ENCODE measurements at places on chromosomes 7 and 10.
A peak's percentile ranks its signal among the peaks of the same experiment; 100 is the strongest.

DNA sequence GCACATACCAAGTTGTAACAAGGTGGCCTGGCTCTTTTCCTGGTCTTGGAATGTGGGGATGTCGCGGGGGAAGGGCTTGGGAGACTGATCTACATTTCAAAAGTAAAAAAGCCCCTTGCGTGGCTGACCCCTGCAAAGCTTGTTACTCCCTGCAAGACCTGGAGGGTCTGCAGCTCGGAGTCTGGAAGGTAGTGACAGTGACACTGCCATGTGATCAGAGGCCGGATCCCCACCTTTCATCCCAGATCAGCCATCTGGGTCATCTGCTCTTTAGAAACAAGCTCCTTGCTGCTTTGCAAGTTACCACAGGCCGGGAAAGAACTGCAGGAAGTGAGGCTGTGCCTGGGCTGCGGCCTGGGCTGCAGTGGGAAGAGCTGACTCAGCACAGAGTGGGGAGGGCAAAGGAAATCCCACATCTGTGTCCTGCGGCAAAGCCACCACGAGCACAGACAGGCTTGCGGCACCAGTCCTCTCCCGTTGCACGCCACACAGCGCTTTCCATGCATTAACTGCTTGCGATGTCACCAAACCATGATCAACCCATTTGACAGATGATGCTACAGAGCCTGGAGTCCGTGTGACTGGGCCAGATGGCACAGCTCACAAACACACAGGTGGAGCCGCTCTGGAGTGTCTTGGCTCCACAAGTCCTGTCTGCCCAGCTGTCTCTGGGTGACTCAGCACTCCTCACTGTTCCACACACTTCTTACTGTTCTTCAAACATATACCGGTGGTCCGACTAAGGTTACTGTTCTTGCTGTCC is 97.7 kb downstream of the SH3PXD2A start:
- H3K27ac ChIP-seq: peak overlapping the region; percentile 76
- H3K36me3 ChIP-seq: no peaks in the 10 kb centered on the region
- H3K27me3 ChIP-seq: no peaks in the 10 kb centered on the region
- peak; percentile 35 for DNase-seq

DNA sequence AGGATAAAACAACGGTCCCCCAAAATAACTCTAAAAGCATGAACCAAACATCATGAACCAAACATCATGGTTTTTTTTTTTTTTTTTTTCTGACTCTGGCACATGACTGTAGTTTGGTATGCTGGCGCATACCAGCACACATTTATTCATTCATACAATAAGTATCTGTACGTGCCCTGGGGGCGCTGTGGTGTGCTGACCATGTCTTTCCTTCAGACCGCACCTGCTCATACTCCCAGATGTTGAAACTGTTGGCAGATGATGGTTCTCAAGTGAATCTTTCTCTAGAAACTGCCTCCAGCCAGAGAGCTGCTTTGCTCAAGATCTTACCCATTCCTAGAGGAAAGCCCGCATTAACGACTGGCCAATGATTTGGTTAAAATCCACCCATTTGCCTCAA is 114.7 kb upstream of the ANKRD30A start:
- no peaks in the 10 kb centered on the region for H3K27me3 ChIP-seq
- H3K4me1 ChIP-seq: no peaks in the 10 kb centered on the region
- no peak overlapping the region for H3K4me3 ChIP-seq
- H3K27ac ChIP-seq: no peak overlapping the region

DNA sequence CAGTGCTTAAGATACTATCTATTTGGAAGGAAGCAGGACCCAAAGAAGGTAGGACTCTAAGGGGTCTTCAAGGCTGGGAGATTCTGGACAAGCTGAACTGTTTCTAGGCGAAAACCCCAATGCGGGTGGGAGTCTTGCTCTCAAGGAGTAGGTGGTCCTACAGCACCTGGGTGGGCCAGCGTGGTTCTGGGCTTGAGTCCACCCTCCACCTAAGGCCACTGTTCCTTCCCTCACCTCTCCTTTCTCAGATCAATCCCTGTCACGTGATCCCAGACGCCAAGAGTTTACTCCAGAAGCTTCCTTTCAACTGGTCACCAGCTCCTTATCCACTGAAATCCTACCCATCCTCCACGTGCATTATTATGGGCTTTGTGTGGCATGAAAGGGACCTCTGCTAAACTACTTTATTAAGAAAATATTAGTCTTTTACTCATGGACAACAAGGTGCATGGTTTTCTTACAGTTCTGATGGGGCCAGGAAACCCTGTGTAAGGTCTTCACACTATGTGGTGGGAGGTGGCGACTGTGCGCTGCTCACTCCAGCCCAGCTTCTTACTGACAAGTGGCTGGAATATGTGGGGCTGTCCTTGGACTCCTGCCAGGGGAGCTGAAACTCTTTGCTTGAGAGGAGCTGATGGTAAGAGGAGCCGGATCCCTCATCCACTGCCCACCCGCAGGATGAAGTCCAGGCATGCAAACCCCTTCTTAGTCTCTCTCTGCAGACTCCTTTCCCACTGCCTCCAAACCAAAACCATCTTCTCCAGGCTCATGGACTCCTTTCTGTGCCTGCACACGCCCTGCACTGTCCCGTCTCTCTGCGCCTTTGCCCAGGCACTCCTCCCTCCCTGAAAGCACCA is 1.6 kb downstream of the ZNF746 start:
- H3K27me3 ChIP-seq: no peaks in the 10 kb centered on the region
- DNase-seq: no peak
- H3K4me3 ChIP-seq: no peak overlapping the region
- no peak overlapping the region for H3K27ac ChIP-seq
- H3K4me1 ChIP-seq: peaks cover 3% of the 10 kb centered on the region

DNA sequence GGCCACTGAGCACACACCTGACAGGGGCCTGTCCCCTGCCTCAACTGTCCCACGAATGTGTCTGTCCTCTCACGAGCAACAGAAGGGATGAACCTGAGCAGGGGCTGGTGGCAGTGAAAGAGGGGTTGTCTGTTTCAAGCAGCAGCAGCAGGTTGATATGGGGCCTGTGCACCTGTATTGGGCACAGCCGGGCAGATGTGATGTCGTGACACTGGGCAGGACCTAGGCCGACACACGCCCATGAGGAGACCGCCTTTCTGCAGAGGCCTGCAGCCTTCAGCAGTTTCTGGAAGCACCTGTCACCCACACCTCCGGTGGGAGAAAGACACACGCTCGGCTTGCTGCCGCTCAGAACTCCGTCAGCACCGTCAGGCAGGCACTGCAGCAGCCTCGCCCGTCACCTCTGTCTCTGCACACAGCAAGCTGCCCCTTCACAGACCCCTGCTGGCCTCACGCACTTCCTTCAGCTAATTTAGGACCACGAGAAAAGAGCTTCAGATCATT is 48.5 kb downstream of the AMZ1 start:
- no peak overlapping the region for H3K27ac ChIP-seq
- H3K27me3 ChIP-seq: no peaks in the 10 kb centered on the region
- H3K36me3 ChIP-seq: peaks cover 28% of the 10 kb centered on the region
- H3K4me1 ChIP-seq: peaks cover 31% of the 10 kb centered on the region

GRCh38 chr10:124640538-124641231 is 103.5 kb downstream of the FAM53B start:
- DNase-seq: peak; percentile 29
- H3K4me1 ChIP-seq: peaks cover 16% of the 10 kb centered on the region
- peak overlapping the region; percentile 10 for H3K27ac ChIP-seq
- H3K4me3 ChIP-seq: no peak overlapping the region
- H3K27me3 ChIP-seq: no peaks in the 10 kb centered on the region
- H3K36me3 ChIP-seq: no peaks in the 10 kb centered on the region

DNA sequence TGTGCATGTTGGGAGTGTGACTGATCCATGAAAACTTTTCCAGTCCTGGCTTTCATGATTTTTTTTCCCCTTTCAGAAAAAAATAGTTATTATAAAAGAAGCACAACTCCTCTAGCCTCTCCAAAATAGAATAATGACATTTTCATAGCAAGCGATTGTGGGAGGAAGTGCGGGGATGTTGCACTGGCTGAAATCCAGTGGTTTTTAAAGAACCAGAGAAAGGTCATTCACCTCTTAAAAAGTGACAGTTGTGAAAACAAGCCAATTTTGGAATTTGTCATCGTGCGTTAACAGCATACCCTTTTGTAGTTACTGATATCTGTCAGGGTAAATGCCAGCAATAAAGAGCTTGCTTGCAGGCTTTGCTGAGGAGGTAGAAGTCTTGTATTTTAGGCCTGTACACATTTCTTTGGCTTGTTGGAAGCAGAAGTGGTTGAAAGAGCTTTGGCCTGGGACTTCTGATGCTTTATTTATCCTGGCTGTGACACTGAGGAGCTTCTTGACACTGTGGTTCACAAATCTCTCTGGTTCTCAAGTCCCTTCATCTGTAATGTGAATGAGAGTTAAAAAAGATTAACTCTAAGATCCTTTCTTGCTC is 545.9 kb downstream of the REEP3 start:
- no peak overlapping the region for H3K4me3 ChIP-seq
- DNase-seq: no peak
- H3K4me1 ChIP-seq: no peaks in the 10 kb centered on the region
- no peaks in the 10 kb centered on the region for H3K36me3 ChIP-seq
- no peak overlapping the region for H3K27ac ChIP-seq
- H3K27me3 ChIP-seq: no peaks in the 10 kb centered on the region

- no peak for DNase-seq
- H3K4me1 ChIP-seq: no peaks in the 10 kb centered on the region
- H3K27me3 ChIP-seq: no peaks in the 10 kb centered on the region
These were observed 89.4 kb downstream of the OAT start for GRCh38 chr10:124329362-124329761.

- peaks cover 3% of the 10 kb centered on the region for H3K4me1 ChIP-seq
- H3K27ac ChIP-seq: no peak overlapping the region
- no peak for DNase-seq
- peaks cover 20% of the 10 kb centered on the region for H3K27me3 ChIP-seq
These were observed 19.6 kb downstream of the CAMK2B start for GRCh38 chr7:44305564-44306507.

DNA sequence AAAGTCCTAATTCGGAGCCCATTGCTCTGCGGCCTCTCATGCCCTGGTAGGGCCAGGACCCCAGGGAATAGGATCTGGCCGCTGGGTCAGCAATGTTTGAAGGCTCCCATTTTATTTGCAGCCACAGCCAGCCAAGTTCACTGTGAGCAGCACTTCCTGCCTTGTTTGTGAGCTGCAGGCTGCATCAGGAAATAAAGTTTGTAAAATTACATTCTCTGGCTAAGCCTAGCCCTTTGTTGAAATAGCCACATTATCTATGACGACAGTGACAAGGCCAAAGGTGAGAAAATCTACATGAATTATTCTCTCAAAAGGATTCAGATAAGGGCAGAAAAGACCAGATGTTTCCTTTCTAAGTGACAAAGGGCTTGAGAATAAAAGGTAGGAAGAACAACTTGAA is 23.7 kb upstream of the ITGB1 start:
- DNase-seq: peak; percentile 86
- H3K4me3 ChIP-seq: no peak overlapping the region
- H3K4me1 ChIP-seq: peaks cover 23% of the 10 kb centered on the region
- no peaks in the 10 kb centered on the region for H3K27me3 ChIP-seq

DNA sequence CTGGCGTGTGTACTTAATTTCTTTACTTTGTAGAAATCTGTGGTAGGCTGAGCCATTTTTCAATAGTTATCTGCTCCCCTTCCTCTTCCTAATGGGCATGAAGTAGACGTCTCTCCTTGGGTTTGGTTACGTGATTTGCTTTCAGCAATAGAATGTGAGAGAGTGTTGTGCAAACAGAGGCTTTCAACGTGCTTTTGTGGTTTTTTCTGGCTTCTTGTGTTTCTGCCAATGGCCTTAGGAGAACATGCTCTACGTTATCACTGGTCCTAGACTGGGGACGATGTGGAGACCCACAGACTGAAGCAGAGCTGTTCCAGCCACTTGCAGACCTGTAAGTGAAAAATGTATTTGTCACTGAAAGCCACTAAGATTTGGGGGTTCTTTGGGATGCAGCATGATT is 107.2 kb upstream of the NPTX2 start:
- DNase-seq: no peak
- no peaks in the 10 kb centered on the region for H3K27me3 ChIP-seq
- H3K4me1 ChIP-seq: no peaks in the 10 kb centered on the region
- H3K4me3 ChIP-seq: no peak overlapping the region

- H3K27ac ChIP-seq: no peak overlapping the region
- H3K4me3 ChIP-seq: no peak overlapping the region
- no peaks in the 10 kb centered on the region for H3K36me3 ChIP-seq
These were observed 9.4 kb downstream of the ELFN1 start for GRCh38 chr7:1679326-1679965.

DNA sequence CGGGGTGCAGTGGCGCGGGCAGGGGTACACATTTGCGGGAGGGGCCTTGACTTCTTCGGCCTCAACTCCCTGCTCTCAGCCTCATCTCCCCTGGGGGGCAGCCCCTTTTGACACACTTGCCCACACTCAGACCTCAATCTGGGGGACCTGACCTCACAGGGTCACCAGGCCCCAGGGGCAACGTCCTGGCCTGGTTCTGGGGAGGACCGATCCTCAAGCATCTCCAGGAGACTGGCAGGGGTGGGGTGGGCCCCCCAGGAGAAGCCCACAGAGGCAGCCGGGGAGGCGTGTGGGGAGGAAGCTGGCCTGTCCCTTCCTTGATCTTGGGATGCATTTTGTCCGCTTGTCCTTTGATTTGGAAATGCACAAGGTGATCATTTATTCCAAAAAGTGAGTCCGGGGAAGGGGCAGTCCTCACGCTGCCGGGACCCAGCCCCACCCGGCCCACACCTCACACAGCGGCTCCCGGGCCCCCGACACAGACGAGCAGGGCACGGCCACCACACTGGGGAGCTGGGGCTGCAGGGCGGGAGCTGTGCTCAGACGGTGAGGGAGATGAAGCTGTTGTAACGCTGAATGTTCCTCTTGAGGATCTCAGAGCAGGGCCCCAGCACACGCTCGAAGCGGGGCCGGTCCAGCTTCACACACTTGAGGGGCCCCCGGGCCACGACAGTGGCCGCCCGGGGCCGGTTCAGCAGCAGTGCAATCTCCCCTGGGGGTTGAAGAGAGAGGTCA is 30.4 kb upstream of the PDGFA start:
- H3K4me1 ChIP-seq: no peaks in the 10 kb centered on the region
- H3K27me3 ChIP-seq: no peaks in the 10 kb centered on the region
- H3K4me3 ChIP-seq: no peak overlapping the region
- H3K36me3 ChIP-seq: no peaks in the 10 kb centered on the region
- no peak overlapping the region for H3K27ac ChIP-seq

DNA sequence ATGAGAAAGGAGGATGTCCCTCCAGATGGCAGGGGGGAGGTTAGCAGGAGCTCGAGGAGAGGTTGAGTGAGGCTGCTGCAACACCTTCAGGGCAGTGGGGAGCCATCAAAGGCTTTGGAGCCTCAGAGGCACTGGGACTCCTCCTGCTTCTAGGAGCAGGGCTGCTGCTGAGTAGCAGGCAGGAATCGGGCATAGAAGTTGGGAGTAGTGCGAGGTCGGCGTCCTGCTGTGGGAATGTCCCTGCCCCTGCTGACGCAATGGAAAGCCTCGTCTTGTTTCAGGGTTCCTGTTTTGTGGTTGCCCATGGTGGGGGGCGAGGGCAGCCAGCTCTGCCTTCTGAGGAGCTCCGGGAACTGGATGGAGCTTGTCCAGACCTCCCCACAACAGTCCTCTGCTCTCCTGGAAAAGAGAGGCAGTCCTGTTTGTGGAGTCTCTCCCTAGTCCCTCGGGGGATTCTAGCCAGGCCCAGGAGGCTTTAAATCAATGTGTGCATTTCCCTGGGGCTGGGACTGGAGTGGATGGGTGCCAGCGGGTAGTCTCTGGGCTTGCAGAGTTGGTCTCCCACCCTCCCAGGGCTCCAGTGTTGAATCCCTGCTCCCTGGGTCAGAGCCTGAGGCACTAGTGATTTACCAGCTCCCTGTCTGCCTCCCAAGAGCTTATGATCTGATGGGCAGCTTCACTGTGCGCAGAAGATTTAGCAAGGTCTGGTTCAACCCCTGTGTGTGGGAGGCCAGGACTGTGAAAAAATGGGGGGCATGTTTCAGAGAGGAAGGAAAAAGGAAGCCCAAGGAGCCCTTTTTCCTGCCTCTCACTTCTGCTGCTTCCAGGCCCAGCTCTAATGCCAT is 98.7 kb upstream of the PPIF start:
- peaks cover 59% of the 10 kb centered on the region for H3K4me1 ChIP-seq
- H3K4me3 ChIP-seq: no peak overlapping the region
- H3K27me3 ChIP-seq: no peaks in the 10 kb centered on the region
- H3K36me3 ChIP-seq: peaks cover 32% of the 10 kb centered on the region
- DNase-seq: no peak
